Cardiac ventricle fibroblast (primary cell): ENCODE measurements at places on chromosomes 1 and 21. TPM values are rescaled to one million over a fixed set of nuclear protein-coding genes. Genes with fewer than 3 reads are reported as not detected.

The CLCNKB gene
- not detected in 2 replicates for total RNA-seq

The DNAJC28 gene
- total RNA-seq = 1.5 and 3.2 TPM in 2 replicates

The KRTAP12-2 gene
- not detected in 2 replicates for total RNA-seq

The WNT2B gene
- total RNA-seq = 1.9 and 3.3 TPM in 2 replicates

The TFF3 gene
- total RNA-seq = 0.12 TPM in 1 of 2 replicates, not detected in the other

The SPRR4 gene
- total RNA-seq = not detected in 2 replicates

The ARMH1 gene
- total RNA-seq = 1.00 and 2.2 TPM in 2 replicates

The KCNJ15 gene
- 0.44 and 1.0 TPM in 2 replicates for total RNA-seq

The ABCA4 gene
- 0.31 and 0.59 TPM in 2 replicates for total RNA-seq

The SLC35F3 gene
- not detected in 2 replicates for total RNA-seq

The IL24 gene
- 0.12 TPM in 1 of 2 replicates, not detected in the other for total RNA-seq

The IL10 gene
- total RNA-seq = not detected in 2 replicates

The DYRK3 gene
- total RNA-seq = 9.9 and 10.8 TPM in 2 replicates

The CR1L gene
- not detected in 2 replicates for total RNA-seq

The CFHR4 gene
- total RNA-seq = not detected in 2 replicates

The MTARC1 gene
- 0.44 and 0.56 TPM in 2 replicates for total RNA-seq

The MATN1 gene
- not detected in 2 replicates for total RNA-seq

The LDLRAD1 gene
- not detected in 2 replicates for total RNA-seq

The FCRL3 gene
- total RNA-seq = not detected in 2 replicates

The PCP4L1 gene
- not detected in 2 replicates for total RNA-seq

The CHI3L2 gene
- total RNA-seq = 86.1 and 90.7 TPM in 2 replicates

The VSIG8 gene
- not detected in 2 replicates for total RNA-seq

The C1orf94 gene
- total RNA-seq = not detected in 2 replicates

The CFHR5 gene
- not detected in 2 replicates for total RNA-seq

The PGM1 gene
- total RNA-seq = 62.9 and 70.3 TPM in 2 replicates

The COL16A1 gene
- total RNA-seq = 92.6 and 160 TPM in 2 replicates

The ACAP3 gene
- 24.8 and 30.2 TPM in 2 replicates for total RNA-seq

The TTC3 gene
- 132 and 155 TPM in 2 replicates for total RNA-seq

The PADI3 gene
- not detected in 2 replicates for total RNA-seq

The IL20 gene
- not detected in 2 replicates for total RNA-seq

The VWA1 gene
- total RNA-seq = 6.9 and 14.0 TPM in 2 replicates

The HSPB7 gene
- 0.10 and 0.25 TPM in 2 replicates for total RNA-seq

The KLF17 gene
- 0.37 TPM in 1 of 2 replicates, not detected in the other for total RNA-seq

The KISS1 gene
- not detected in 2 replicates for total RNA-seq

The APOBEC4 gene
- total RNA-seq = not detected in 2 replicates

The OR2T1 gene
- total RNA-seq = not detected in 2 replicates

The PTAFR gene
- total RNA-seq = not detected in 2 replicates

The CA6 gene
- total RNA-seq = not detected in 2 replicates

The EDARADD gene
- 0.44 TPM in 1 of 2 replicates, not detected in the other for total RNA-seq

The SLAMF7 gene
- not detected in 2 replicates for total RNA-seq

The KIAA1614 gene
- total RNA-seq = 6.3 and 7.9 TPM in 2 replicates

The NDUFS2 gene
- total RNA-seq = 73.1 and 95.8 TPM in 2 replicates

The CFAP141 gene
- not detected in 2 replicates for total RNA-seq

The RGSL1 gene
- not detected in 2 replicates for total RNA-seq

The C8A gene
- total RNA-seq = not detected in 2 replicates

The TMEM200B gene
- 9.2 and 12.5 TPM in 2 replicates for total RNA-seq

The TTC22 gene
- total RNA-seq = not detected in 2 replicates

The FNDC5 gene
- 1.00 and 1.3 TPM in 2 replicates for total RNA-seq

The FMO3 gene
- 3.6 and 7.6 TPM in 2 replicates for total RNA-seq

The PLEKHA6 gene
- total RNA-seq = 4.0 and 4.6 TPM in 2 replicates

The SNX7 gene
- total RNA-seq = 18.4 and 20.4 TPM in 2 replicates
